CD4-positive, alpha-beta T cell treated with Interleukin-12 subunit alpha and Interleukin-12 subunit beta, for 1 hour (primary cell): ENCODE measurements at places on chromosomes 5 and 9.
A peak's percentile ranks its signal among the peaks of the same experiment; 100 is the strongest.

DNA sequence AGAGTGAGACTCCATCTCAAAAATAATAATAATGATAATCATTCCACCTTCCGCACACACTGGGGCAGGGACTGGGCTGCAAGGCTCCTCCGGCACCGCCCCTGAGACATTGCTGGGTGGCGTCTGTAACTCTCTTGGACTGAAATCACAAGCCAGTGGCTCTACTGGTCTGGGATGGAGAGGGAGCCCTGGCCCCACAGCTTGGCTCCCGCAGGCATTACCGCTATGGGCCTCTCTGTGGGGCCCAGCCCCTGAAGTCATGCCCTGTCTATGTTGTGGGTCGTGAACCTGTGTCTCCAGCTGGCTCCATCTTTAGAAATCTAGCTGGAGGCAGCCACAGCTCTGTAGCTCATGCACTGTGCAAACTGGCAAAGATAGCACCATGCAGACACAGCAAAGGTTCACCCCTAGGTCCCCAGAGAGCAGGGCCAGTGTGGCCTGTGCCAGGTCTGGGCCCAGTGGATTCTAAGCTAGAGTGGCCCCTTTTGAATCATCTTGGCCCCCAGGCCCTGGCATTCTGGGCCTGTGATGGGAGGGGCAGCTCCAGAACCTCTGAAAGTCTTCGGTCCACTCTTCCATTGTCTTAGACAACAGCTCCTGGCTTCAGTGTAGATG lies 36.1 kb upstream of the COL5A1 start:
- DNase-seq: no peak

GRCh38 chr9:122393284-122393983 lies 22.6 kb downstream of the PTGS1 start:
- DNase-seq: no peak

DNA sequence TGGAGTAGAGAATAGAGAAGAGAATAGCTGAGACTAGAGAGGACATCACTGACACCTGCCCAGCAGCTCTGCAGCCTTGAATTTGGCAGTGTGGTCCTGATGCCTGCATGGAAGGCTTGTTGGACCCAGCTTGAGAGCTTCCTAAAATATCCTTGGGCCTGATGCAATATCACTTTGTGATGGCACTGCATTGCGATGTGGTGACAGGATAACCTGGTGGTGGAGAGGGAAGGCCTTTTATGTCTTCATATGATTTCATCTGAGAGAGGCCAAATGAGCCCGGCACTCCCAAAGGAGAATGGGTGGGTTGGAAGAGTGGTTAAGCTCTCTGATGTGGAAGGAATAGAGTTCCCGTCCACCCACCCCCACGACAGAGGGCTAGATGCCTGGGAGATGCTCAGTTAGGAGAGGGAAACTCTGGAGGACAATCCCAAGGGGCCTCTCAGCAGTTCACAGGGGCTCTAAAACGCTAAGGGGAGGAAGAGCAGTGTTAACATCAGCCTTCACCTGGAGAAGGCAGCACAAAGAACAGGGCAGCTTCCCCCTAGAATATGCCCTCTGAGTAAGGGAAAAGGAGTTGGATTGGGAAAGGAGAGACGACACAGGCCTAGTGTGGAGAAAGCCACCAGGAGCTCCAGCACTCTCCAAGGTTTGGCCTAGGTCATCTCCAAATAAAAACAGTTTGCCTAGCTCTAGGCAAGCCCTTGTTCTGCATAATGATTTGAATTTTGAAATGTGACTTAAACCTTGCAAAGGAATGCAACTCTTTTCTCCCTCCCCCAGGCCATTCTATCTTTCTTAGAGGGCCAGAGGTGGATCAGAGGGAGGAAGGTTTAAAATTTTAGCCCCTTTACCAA lies 99.8 kb upstream of the SSBP2 start:
- DNase-seq: no peak

- no peak for DNase-seq
Measured at GRCh38 chr5:96734871-96735325, 72.7 kb downstream of the CAST start.

GRCh38 chr5:143738417-143739401 lies 73.3 kb upstream of the HMHB1 start:
- DNase-seq: no peak

- DNase-seq: no peak
Measured at GRCh38 chr9:73183428-73183827, 31.8 kb downstream of the ANXA1 start.

DNA sequence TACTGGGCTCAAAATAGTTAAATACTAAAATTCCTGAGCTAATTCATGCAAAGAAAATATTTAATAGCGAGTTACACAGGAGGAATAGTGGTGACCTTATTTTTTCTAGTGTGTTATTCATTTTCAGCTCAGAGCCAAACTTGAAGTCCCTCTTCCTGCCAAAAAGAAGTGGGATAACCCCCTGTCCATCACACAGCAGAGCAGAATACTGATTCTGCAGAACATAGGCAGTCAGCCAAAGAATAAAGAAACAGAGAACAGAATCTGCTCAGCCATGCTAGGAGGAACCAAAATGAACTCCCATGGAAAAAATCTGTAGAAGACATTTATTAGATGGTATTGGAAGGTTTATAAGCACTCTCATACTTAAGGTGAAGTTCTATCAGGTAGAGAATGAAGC lies 49.4 kb upstream of the GRIN3A start:
- no peak for DNase-seq

- peak; percentile 33 for DNase-seq
Measured at GRCh38 chr9:133737774-133738639, at the start of gene SARDH. Gene SARDH, minus strand, starts transcription at chr9:133738352. Its CDS starts 4,179 bp downstream, at chr9:133734173.
